ENCODE measurements at places on chromosomes 11 and 22.

- DNase-seq, result no peak
Measured at GRCh38 chr22:50696799-50697561, 24.4 kb downstream of the SHANK3 start.

DNA sequence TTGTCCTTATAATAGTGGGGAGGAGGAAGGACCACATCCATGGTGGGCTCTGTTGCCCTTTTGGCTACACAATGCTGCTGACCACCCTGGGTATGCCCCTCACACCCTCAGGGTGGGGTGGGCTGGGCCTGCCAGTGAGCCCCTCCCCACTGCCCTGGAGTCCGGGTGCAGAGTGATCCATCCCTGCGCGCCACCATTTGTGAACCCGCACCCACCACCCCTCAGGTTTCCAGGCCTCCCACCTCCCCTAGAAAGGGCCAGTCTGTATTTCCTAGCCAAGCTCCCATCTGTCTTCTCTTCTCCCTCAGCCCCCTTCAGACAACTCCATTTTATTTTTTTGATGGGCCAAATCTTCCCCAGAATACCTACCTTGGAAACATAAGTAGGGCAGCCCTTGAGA is 25.0 kb downstream of the MS4A10 start:
- no peak for DNase-seq

DNA sequence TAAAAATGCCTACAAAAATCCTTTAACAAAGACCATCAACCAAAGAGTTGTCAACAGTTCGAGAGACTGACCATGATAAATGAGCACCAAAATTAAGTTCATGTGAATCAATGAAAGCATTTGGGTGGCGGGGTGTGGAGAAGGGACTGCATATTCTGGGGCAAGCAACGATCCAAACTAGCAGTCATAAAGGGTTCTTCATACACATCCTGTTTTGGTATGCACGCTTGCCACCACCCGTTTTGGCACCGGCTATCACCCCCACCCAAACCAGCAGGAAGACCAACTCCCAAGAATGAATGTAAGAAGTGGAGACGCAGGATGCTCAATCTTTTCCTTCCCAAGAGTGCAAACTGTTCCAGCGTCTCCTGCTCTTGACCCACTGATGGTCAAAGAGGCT is 80.8 kb downstream of the SGSM3 start:
- no peak for DNase-seq

DNA sequence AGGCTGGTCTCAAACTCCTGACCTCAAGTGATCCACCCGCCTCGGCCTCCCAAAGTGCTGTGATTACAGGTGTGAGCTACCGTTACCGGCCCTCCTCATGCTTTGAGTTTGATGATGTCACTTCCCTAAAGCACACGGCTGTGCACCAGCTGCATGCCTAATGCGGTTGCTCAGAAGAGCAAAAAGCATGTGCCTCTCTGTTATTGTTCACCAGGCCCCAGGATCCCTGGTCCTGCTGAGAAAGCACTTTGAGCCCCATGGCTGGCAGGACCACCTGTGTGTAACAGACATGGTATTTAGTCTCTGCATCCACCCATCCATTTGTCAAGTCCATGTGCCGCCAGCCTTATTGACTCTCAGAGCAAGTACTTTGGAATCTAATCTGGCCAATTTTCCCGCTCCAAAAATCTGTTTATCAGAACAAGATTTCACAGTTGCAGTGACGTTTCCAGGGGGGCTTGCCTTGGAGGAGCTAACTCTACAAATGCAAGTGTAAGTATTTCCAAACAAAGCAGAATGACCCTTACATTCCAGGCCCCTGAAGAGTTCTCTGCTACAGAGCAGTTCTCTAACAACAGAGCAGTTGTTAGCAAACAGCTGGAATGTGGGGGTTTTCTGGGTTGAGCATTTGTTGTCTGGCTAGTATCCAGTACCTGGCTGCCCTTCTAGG is 89.4 kb downstream of the LDLRAD3 start:
- no peak for DNase-seq

DNA sequence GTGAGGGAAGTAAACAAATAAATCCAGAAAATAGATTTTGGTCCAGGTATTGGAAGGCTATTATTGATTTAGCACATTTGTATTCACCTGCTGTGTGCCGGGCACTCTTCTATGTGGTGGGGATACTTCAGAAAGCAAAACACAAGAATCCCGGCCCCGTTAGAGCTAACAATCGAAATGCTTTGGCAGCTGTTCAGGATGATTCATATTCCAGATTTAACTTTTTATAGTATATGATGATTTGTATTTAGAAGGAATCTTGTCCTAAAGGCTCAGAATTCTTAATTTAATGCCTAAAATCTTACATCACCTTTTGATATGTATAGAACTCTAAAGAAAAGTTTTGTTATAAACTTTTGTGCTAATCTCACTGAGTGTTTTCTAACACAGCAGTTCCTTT is 28.0 kb downstream of the ZC3H12C start:
- no peak for DNase-seq

- no peak for DNase-seq
Measured at GRCh38 chr11:82403640-82404305, 329.9 kb downstream of the FAM181B start.

DNA sequence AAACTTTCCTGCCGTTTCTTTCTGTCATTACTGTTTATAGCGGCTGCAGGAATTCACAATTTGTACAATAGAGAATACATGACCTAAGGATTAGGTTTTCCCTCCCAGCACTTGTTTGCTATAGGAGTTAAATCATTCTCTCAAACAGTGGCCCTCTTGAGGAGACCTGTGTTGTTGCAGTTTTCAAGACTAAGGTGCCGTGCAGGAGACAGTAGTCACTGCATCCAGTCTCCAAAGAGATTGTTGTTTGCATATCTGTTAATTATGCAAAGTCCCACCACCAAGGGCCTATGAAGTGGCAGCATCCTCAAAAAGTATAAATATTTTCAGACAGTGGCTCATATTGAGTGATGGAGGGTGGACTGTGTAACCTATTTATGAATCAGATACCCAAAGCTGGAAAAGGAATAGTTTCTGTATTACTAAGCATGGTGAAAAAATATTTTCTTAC is 2.3 kb downstream of the PRSS23 start:
- no peak for DNase-seq

DNA sequence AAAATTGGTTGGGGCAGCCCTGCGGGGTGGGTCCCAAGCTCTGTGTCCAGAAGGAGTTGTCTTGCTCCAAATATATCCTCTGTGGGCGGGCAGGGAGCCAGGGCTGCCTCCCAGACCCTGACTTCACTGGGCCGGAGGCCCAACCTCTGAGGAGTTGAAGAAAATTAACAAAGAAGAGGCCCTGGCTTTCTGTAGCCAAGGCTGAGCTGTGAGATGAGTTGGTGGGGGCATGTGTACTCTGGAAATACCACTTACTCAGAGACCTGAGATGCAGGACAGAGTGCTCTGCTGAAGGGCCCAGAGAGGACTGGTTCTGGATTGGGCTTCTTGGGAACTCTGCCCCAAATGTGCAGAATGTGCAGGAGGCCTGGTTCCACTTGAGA is 96.3 kb downstream of the SWAP70 start:
- DNase-seq, result no peak

DNA sequence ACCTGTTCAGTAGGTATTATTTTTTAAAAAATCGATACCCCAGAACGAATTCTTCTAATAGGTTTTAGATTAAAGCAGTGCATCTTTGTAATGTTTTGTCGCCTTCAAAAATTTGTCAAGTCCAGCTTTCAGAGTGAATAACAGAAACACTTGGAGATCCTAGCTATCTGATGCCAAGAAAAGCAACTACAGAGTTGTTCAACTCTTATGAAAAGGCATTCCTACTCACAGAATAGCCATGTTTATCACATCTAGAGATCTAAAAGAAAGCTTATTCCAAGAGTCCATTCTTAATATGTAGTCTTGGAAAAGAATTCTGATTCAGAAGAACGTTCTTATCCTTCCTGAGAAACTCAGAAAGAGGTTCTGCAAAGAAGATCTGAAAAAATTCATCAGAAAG is 268.5 kb downstream of the TTC28 start:
- no peak for DNase-seq

DNA sequence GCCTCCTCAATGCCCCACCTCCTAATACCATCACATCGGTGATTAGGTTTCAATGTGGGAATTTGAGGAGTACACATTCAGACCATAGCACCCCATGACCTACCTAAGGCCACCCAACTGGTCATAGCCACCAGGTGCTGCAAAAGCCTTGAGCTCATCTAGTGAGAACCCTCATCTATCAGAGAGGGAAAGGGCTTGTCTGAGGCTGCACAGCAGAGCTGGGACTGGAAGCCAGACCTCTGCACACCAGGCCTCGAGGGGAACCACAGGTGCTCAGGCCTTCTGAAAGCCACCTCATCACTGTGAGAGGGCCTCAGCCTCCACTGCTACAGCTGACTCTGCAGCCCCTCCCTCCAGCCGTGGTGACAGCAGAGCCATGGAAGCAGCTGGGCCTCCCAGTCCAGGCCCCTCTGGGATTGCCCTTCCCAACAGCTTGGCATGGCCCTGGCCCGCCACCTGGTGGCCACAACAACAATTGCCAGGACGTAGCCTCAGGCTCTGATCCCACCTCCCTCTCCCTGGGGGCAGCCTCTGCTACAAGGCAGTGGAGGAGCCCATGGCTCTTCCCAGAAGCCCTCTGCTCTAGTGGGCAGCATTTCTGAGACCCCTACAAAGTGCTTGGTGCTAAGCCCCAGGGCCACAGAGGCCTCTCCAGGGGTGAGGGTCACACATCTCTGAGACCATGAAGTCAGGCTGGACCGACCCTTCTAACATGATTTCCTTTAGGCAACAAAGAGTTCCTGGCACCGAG is 41.0 kb upstream of the PRDM11 start:
- DNase-seq, result peak; percentile 43

DNA sequence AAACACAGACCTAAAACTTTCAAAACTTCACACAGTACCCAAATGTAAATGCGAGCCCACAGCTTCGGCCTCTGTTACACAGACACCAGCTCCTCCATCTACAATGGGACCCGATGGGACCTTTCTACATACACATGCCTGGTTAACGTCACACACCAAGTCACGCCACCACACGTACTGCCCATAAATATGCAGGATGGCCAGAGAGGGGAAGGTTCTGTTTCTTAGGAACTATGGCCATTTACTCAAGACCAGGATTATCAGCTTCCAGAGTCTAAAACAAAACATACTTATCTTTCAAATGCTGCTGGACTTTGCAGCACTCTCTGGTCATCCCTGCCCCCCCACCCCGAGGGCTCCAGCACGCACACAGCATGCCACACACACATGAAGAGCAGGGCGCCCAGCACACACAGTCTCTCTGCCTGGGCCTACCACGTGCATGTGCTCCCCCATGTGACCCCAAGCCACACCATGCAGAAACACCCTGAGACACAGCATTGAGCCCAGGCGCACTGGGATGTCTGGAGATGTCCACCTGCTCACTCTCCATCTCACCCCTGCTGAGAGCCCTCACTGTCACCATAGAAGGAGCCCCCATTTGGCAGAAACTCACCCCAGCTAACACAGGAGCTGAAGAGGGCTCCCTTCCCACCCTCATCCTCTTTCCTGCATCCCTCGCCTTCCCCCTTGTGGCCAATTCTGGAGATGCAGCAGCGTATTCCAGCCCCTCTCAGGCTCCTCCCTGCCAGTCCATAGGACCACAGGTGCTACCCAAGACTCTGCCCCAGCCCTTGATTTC is 61.8 kb downstream of the SLC22A12 start:
- peak; percentile 41 for DNase-seq

Measured in stimulated activated CD8-positive, alpha-beta memory T cell treated with anti-CD3 and anti-CD28 coated beads, Interleukin-7, amount 100 ng/mL, for 4 hours (primary cell).